ENCODE measurements at places on chromosomes 4 and X.

DNA sequence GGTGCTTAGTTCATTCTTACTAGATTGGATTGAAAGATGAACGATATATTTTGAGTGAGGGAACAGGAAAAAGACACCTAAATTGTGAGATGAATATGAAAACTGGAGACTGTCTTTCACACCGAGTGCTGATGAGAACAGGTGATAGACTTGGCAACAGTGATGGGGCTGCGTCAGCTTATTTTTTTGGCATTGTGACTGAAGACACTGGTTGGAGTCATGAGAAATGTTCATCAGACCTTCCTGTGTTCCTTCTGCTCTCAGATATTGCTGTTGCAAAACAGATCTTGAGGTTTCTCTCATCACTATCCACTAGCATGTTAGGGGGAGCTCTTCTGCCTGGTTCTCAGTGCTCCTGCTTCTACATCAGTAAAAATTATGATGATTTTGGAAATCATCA lies 124.2 kb upstream of the KCNIP4 start:
- no peak for DNase-seq

- no peak for DNase-seq
Measured at GRCh38 chr4:76607266-76607799, 172.3 kb downstream of the SHROOM3 start.

DNA sequence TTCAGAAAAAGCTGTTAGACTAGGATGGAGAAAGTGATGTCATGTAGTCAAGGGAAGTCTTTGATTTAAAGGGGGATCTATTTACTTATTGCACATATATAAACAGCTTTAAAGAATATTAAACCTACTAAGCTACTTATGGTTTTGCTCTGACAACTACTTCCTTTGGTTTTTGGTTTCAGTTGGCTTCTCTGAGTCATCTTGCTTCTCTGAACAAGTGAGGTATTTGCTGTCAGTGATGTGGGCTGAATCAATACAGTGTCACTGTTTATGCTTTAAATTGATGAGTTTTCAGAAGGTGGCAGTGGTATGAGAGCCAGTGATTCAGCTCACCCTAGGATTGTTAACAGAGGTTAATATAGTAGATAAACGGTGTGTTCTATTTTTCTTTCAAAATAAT lies 75.1 kb downstream of the CEP44 start:
- peak; percentile 38 for DNase-seq

GRCh38 chr4:77600521-77601451 lies 4.8 kb upstream of the CXCL13 start:
- no peak for DNase-seq

- no peak for DNase-seq
Measured at GRCh38 chr4:99201690-99202089, 17.4 kb downstream of the ADH6 start.

DNA sequence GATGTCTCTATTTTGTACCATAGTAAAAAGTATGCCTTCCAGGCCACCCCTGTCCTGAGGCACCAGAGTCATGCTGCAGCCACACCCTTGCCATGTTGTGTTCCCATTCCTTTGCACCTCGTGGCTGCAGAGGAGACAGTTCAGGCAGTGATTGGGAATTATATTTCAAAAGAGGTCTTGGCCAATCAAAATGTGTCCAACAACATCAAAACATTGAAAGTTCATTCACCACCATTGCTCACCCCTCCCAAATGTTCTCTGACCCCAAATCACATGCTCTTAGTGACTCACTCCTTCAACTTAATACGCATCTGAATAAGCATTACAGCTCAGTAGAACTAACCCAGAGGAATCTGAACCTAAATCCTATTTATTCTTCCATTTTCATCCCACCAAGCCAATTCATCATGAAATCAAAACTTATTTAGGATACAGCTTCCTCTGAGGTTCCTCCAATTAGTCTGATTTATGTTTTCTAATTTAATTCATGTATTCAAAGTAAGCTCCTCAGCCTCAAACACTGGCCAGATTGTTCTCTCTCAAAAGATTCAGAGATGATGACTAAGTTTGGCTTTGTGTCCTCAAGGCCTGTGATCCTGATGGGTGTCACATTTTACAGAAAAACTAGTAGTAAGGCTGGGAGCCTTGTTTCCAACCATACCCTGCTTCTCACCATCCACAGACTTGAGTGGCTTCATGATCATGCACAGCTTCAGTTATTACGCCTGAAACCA lies 323.2 kb upstream of the INTU start:
- peak; percentile 6 for DNase-seq

- DNase-seq, result no peak
Measured at GRCh38 chr4:6426571-6427438, 45.6 kb downstream of the PPP2R2C start.

DNA sequence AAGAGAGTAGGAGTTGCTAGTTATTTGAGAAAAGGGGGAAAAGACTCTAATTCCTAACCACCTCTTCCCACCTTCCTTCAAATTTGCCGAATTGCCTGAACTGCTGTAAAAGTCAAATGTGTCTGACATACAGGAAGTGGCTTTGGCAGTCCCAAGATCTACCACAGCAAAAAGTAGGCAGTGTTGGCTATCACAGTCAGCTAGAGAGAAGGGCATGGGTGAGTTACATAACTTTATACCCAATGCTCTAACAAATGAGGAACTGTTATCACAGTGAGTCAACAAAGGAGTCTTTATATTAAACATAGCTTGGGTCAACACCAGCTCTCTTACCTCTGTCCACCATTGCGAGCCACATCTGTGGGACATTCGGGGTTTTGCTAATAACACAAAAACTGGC lies 2.4 kb upstream of the MBNL3 start:
- no peak for DNase-seq

GRCh38 chr4:123676890-123677229 lies 280.3 kb downstream of the SPRY1 start:
- DNase-seq, result no peak

DNA sequence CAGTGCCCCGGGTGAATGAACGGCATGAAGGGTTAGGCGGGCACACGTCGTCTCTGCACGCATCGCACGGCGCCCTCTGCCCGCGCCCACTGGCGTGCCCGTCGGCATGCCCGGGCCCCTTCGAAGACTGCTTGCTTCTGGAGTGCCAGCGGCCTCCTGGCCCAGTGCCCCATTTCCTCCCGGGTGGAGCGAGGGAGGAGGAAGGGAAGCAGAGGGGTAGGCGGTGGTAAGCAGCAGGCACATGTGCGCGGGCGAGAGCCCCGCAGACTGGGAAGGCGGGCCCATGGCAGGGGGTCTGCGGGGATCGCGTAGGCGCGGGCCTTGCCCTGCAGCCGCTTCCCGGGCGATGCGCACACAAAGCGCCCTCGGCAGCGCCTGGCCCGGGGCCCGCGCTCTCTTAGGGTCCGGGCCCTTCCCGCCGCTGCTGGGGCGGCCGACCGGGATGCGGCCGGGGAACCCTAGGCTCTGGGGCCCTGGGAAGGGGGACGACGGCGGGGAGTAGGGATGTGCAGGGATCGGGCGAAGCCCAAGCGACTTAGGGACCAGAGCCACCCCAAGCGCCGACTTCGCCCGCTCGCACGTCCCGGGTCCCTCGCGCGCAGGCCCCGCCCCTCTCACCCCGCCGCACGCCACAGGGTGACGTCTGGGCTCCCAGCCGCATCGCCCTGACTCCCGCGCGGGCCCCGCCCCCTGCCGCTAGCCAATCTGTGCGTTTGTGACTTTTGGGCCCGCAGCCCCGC lies 866 bp upstream of the EMD start:
- DNase-seq, result no peak

- DNase-seq, result peak; percentile 28
Measured at GRCh38 chr4:143251779-143252178, 67.1 kb downstream of the USP38 start.

DNA sequence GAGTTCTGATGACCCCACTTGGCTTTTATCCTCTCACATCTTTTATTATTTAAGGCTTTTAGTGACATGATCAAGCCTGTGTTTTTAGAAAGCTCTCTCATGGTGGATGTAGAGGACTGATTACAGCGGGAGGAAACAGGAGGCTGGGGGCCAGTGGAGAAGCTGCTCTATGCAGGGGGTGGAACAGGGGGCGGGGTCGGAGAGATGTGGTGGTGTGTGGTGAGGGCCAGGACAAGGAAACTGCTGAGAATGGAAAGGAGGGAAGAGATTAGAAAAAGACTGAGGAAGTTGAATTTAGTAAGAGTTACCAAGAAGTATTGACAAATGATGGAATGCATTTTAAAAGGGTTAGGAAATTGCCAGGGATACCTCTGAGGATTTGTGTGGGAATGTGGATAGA lies 292.2 kb downstream of the ZIC3 start:
- DNase-seq, result no peak

DNA sequence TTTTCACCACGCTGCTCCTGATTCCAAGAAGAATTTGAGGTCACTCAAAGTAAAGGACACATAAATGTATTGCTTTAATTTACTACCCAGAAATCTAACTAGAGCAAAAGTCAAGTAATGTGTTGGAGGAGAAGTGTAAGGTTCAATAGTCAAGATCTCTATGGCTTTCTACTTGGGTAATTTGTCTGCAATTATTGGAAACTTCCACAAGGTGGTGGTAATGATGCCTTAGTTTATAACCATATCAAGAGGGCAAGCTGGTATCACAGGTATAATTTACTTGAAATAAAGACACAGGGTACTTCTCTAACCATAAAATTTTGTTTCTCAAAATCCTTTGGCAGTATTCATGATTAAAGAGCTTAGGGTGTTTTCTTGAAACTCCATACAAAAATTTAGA lies 10.2 kb upstream of the GRIA3 start:
- no peak for DNase-seq

DNA sequence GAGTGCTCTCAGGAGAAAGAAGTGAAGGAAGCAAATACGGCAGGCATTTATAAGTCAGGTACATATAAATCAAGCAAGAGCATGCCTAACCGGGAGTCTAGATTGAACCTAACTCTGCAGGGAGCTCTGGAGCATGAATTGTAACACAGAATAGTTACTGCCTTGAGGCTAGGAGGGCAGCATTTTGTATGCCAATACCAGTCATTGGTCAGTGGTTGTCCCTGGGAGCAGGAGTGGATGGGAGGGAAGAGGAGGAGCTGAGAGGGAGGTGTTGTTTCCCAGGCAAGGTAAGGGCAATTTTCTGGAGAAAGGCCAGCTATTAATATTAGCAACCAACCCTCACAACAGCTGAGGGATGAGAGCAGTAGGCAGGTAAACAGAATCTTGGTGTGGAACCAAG lies 224.7 kb upstream of the DCAF8L1 start:
- no peak for DNase-seq

DNA sequence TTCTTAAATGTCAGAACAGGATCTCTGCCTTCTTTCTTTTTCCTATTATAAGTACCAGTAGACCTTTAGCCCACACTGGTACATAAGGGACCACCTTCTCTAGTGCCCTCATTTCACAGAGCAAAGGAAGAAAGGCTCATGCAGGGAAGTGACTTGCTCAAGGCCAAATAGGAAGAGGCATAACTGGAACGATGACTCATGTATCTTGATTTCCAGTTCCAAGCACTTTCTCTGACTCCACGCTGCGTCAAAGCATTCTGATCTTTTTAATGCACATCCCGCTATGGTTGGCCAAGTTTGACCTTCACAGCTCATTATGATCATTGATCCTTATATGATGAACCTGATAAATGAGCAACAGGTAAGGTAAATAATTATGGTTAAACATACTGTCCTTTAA lies 542.0 kb downstream of the GBA3 start:
- DNase-seq, result peak; percentile 9

DNA sequence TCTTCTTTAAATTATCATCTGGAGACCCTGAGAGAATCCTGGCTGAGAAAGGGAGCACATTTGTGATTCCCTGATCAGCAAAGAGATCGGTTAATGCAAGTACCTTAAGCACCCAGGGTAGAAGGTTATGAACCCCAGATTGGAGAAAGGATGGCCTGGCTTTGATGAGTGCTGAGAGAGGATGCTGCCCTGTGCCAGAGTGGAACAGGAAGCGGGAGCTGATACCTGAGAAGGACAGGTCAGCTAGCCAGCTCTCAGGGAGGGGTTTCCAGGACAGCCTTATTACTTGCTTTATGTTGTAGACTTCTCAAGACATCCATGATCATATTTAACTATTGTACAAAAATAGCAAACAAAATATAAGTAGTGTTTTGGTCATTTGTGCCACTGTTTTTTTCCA lies 141.9 kb downstream of the GATB start:
- no peak for DNase-seq

GRCh38 chrX:140918398-140919038 lies 83.9 kb upstream of the SPANXB1 start:
- peak; percentile 17 for DNase-seq

DNA sequence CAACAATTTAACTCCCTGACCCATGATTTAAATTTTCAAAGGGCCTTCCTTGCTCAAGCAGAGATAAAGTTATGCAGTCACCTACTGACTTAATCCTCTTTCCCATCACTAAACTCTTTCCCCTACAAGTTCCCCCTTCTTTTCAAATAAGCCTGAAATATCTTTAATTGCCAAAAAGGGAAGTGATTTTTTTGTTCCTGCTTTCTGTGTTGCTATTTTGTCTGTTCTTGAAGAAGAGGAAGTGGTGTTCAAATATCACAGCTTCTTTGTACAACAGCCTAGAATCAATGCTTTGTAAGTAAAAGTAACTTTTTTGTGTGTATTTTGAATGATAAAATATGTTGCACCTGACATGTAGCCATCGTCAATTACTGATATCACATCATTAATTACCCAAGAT lies 595.9 kb downstream of the CENPC start:
- no peak for DNase-seq

GRCh38 chr4:148061795-148062194 lies 329.9 kb downstream of the ARHGAP10 start:
- DNase-seq, result no peak

- no peak for DNase-seq
Measured at GRCh38 chr4:46404981-46405380, 15.1 kb upstream of the GABRA2 start.

DNA sequence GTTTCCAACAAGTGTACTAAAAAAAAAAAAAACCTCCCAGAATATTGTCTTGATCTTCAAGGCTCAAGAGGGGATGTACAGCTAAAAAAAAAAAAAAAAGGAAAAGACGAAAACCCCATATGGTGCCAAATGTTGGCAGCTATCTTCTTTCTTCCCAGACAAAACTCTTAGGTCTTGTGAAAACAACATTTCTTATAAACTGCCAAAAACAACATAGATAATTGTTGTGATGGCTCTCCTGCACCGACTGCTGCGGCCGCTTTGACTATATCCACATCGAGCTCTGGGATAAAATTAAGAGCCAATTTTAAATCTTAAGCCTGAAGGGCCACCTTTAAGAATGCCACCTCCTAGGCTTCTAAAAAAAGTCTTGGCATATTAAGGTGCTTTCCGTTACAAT lies 23.5 kb downstream of the PDGFC start:
- DNase-seq, result no peak

DNA sequence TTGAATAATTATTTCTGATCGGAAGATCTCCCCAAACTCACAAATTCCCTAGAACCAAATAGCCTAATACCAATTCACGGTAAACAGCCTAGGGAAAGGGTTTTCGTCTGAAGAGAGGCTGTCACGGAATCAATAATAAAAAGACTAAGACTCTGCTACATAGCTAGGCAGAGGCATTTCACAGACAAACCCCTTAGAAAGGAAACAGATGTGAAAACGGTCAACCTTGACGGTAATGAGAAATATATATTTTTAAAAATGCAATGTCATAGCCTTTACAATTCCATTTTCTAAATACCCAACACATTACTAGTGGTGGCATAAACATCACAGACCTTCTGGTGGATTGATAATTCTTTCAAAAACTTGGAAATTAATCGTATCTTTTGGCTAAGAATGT lies 28.4 kb downstream of the PROM1 start:
- DNase-seq, result no peak

Data from non-pigmented ciliary epithelial cell (primary cell).